Stimulated activated CD4-positive, alpha-beta T cell treated with anti-CD3 and anti-CD28 coated beads, Interleukin-1b, Interleukin-23, amount 100 ng/mL, for 1 hour (primary cell): ENCODE measurements at places on chromosomes 13 and 19.

GRCh38 chr13:18233783-18234299, 947.8 kb downstream of the TUBA3C start:
- DNase-seq: no peak

GRCh38 chr19:3370728-3371591, 4.6 kb downstream of the NFIC start:
- DNase-seq: no peak

DNA sequence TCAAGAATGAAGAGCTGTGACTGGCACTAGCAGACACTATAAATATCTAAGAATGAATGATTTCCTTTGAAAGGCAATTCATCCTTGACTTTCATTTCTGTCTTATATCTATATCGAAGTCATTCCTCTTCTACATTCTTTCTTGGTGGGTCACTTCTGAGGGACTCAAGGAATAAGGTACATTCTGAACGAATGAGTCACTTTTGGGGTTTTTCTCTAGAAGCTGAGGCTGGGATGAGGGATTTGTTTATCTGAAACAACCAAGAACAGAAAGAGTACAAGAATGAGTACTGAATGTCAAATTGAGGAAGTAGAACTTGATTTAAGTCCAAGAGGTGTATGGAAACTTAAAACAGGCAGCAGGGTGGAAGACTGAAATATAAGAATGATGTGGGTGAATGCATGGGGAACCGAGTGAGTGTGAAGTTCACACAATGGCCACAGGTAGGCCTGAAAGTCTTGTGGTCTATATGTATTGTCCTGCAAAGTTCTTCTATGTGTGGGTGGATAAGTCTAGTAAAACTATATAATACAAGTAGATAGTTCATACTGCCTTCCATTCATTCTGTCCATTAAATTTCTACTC, 343.9 kb downstream of the OXGR1 start:
- no peak for DNase-seq

DNA sequence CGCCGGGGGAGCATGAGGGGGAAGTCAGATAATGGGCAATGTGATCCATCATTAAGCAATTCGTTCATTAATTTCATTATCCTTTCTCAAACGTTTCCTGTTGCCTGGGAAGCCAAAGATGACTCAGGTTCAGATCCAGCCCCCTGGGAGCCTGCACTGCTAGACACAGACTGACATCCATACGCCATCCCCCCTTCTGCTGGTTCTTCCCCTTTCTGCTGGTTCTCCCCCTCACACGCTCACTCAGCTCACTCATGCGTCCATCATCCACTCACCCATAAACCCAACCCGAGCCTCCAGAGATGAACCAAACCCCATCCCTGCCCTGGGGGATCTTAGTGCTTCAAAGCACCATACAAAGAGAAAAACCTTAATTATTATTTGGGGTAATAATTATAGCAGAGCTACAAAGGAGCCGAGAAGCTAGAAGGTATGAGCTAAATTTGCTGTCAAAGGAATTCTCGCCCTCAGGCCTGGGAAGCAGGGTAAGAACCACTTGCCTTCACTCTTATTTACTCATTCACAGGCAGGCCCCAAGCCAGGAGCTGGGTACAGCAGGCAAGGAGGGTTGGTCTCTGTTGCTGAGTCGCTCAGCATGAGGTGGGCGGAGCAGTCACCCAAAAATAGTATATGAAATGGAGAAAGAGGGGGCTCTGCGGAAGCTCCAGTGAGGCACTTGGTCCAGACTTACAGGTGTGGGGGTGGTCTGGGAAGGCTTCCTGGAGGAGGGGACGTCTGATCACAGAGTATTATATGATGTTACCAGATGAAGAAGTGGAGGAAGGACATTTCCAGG, 7.0 kb upstream of the ZNF444 start:
- DNase-seq: no peak

DNA sequence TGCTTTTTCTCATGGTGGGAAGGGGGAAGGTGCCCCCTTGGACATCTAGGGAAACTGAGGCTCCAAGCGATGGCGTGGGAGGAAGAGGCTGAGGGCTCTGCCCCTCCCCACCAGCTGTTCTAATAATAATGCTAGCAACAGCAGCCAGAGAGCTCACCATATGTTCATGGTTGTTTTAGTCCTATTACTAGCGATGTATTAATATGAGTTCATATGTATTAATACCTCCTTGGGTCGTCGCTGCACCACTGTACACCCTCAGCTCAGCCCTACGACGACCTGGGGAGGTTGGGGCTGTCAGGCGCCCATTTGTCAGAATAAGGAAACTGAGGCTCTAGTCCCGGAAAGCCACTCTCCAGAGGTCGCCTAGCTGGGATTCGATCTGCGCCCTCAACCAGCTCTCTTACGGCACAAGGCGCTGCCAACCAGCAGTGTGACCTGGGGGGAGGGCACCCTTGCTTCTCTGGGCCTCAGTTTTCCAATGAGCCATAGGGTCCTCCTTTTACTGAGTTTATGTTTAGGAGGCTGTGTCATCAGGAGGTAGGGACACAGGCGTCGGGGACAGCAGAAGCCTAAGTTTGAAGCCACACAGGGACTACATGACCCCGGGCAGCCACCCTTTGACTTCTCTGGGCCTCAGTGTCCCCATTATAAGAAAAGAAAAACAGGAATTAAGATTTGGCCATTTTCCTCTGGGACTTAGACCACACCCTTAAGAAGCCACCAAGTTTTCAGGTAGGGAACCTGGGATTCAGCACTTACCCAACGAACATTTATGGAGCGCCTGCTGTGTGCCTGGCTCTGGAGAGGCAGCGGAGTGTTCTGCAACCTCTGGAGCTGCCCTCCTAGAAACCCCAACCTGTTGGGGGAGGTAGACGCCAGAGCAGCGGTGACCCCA, 664 bp downstream of the MAST3 start:
- no peak for DNase-seq

- DNase-seq: no peak
Observed at GRCh38 chr13:99587021-99587420, 85.7 kb downstream of the TM9SF2 start.

- DNase-seq: no peak
Observed at GRCh38 chr13:73722120-73722519, 412.1 kb downstream of the KLF12 start.

- no peak for DNase-seq
Observed at GRCh38 chr19:5697890-5698634, 8.0 kb downstream of the RPL36 start.

DNA sequence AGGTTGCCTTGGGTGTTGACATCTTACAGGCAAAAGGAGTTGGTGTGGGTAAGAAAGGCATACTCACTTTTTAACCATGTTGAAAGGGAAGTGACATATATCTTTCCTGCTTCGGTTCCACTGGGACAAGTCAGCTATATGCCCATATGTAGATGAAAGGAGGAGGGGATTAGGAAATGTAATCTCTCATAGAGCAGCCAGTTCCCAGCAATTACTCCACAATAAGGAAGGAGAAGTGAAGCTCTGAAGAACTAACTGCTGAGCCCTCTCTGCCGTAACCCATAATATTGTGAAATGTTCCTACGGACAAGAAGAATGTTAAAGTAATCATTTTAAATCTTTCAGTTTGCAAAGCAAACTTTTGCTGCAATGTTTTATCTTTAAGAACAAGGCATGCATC, 82.2 kb downstream of the EDNRB start:
- no peak for DNase-seq

DNA sequence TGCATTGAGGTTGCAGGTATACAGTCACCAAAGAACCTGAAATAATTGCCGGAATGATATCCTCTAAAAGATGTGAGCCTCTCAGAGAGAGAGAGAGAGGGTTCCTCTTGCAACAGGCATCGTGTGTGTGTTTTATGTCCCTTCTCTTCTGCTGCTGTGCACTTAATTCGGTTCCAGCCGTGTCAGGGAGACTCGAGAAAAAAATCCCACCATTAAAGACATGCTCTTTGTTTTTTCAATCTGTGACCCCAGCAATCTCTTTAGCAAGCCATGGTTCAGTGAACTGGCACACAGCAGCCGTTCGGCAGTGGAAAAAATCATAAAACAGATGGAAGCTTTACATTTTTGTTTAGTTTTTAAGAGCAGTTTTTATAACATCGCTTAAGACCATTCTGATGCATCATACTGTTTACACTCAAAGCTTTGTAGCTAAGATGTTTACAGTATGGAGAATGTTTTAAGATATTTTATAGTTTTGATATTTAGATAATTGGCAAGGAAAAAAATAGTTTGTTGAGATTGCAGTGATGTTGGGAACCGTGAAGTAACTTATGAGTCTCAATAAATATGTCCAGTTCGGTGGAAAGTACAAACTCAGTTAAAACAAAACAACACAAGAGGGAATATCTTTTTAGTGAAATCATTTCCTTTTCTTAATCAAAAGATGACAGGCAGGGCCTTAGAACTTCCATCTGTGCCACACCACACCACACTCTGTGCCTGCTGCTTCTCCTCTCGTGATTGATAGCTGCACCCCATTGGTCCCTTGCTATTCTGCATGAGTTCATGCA, 31.2 kb upstream of the ZNF536 start:
- DNase-seq: no peak

DNA sequence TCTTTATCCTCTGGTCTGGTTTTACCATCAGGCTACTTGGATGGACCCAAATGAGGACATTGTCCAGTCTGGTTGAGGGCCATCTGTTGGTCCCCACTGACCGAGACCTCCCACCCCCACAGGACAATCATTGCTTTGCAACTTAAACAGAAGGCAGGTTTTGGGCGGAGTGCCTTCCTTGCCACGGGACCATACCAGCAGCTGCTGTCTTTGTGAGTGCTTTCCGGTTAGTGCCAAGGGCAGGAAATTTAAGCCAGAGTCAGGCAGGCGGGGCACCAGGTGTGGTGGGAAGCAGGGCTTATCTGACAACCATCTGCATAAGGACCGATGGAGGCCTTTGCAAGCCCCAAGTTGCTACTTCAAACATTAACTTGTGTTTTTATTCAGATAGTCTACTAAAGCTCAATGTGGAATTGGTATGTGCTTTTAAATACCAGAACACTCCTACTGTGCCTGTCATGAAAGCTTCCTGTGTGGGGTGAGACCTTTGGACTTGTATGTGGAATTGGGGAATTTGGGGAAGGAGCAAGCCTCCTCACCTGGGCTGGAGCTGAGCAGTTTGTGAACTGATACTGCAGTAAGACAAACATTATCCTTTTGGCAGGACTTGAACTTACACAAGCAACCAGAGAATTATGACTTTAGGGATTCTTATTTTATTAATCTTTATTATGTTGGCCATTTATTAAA, 39.3 kb upstream of the UBE2L5 start:
- no peak for DNase-seq

DNA sequence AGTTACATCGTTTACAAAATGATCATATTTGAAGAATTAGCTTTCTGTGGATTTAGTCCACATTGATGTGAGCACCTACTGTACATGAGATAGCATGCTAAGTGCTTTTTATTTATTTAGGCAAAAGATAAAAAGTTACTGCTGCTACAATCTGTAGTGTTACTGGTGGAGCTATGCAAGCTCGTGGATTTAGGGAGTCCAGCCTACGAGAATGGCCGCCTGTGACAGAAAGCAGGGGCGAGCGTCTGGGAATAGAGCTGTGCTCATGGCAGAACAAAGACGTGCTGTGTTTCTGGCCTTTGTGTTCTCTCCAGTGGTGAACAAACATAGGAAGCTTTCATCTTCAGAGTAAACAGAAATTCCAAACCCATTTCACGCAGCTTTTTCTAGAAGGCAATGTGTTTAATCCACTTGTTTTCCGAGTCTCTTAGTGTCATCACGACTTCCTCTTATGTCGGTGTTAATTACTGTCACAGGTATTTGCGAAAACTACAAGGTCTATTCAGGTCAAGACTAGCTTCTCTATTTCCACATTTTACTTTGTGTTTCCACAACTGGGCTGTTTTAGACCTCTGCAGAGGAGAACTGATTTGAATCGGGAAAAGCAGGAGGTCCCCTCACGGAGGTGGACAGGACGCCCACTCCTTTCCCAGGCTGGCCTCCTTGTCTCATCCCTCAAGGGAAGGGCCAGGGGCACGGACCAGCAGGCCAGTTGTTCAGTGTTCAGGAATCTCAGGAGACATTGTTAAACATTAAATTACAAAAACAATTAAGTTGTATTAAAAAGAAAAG, 67.3 kb downstream of the ATP11A start:
- no peak for DNase-seq

DNA sequence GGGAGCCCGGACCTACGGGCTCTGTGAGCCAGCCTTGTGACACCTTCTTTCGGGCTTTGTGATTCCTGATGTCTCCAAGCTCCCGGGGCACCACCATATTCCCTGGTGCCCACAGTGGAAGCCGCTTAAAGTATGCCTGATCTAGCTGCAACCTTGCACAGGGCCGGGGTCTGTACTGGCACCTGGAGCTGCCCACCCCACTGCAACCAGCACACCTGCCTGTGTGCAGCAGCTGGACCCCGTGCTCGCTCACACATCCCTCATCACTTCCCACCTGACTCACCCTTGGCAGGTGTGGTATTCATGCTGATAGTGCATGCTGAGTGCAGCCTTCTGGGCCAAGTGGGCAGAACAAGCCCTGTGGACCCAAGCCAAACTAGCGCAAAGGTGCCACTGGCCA, 1981.1 kb upstream of the PCDH20 start:
- no peak for DNase-seq

- no peak for DNase-seq
Observed at GRCh38 chr19:17767559-17767958, 16.3 kb downstream of the FCHO1 start.

DNA sequence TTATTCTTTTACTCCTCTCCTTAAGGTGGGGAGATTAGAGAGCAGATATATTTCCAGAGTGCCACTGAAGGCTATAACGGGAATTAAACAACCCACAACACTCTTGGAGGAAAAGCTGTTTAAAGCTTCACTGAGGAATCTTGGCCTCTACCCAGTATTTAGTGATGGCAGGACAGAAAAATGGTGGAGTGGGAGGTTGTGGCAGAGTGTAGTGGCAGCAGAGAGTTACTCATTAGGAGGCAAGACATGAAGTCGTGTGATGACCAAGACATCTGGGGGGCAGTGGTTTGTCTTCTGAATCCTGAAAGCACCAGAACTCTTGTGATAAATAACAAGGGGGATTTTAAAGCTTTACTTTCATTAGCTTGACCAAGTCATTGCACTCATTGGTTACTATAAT, 563.5 kb upstream of the SLITRK5 start:
- no peak for DNase-seq

GRCh38 chr19:33395561-33396550, 22.3 kb downstream of the CEBPG start:
- no peak for DNase-seq

GRCh38 chr19:6590258-6590826, 608 bp downstream of the CD70 start:
- no peak for DNase-seq

GRCh38 chr13:101626925-101627555, 174.6 kb downstream of the ITGBL1 start:
- DNase-seq: no peak

- DNase-seq: no peak
Observed at GRCh38 chr13:113151745-113152690, 6.4 kb upstream of the PROZ start.

DNA sequence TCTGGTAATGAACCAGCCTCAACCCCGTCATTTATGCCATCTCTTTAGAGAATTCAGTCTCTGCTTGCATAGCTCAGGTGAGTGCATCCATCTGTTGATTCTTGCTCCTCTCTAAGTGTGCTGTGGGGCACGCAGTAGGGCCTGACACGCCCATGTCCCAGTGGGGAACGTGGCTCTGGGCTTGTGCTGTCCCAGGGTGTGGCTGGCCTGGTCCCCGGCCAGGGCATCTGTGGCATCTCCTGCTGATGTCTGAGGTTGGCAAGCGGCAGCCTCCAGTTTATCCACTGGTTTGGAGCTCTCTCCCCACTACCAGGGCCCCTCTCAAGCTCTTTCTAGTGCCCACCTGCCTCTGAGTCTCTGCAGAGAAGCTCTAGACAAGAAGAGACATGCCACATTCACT, 146.6 kb upstream of the GJB6 start:
- DNase-seq: no peak
